ENCODE measurements at places on chromosomes 2 and 18.

- no peak for DNase-seq
These were observed 35.5 kb upstream of the PELI1 start for GRCh38 chr2:64179582-64180321.

DNA sequence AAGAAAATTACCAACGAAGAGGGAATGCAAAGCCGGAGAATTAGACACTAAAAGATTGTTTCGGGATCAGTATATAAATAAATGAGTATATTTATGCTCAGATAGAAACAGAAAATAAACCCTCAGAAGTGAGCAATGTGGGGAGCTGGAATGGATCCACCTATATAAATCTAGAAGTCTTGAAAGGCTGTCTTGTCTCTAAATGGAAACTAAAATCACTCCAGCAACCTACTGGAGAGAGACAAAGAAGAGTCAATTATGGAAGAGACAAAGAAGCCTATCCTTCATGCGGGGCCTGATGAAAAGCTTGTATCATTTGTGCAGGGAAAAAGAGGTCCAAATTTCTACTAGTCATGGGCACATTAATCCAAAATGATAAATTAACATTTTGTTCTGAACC, 158.1 kb downstream of the DNAH7 start:
- DNase-seq = no peak

DNA sequence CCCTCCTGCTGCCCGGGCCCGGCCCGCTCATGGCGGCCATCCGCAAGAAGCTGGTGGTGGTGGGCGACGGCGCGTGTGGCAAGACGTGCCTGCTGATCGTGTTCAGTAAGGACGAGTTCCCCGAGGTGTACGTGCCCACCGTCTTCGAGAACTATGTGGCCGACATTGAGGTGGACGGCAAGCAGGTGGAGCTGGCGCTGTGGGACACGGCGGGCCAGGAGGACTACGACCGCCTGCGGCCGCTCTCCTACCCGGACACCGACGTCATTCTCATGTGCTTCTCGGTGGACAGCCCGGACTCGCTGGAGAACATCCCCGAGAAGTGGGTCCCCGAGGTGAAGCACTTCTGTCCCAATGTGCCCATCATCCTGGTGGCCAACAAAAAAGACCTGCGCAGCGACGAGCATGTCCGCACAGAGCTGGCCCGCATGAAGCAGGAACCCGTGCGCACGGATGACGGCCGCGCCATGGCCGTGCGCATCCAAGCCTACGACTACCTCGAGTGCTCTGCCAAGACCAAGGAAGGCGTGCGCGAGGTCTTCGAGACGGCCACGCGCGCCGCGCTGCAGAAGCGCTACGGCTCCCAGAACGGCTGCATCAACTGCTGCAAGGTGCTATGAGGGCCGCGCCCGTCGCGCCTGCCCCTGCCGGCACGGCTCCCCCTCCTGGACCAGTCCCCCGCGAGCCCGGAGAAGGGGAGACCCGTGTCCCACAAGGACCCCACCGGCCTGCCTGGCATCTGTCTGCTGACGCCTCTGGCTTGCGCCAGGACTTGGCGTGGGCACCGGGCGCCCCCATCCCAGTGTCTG, 767 bp downstream of the RHOB start:
- DNase-seq = peak; percentile 20

GRCh38 chr2:151071382-151071781, 190.3 kb downstream of the RBM43 start:
- DNase-seq = no peak

Data from stimulated activated CD4-positive, alpha-beta T cell treated with anti-CD3 and anti-CD28 coated beads, Interleukin-4, amount 100 ng/mL, for 24 hours (primary cell).